ENCODE measurements at places on chromosomes 12 and 14.

- no peak for DNase-seq
These were observed 99.2 kb downstream of the HEATR5A start for GRCh38 chr14:31320922-31321766.

DNA sequence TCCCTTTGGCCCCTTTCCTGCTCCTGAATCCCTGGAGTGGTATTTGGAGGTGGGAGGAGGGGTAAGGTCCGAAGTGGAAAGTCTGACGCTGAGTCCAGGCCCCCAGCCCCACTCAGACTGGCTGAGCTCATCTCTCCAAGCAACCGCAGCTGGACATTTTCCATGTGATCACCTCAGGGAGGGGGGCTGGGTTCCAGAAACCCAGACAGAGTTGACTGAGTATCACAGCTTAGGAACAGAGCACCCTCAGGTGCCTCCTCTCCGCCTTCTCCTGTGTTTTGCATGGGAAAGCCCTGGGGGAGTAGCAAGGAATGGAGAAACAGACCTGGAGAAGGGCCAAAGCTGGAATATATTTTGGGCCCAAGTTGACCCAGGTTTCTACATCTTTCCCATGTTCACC, 8.0 kb upstream of the ITGA5 start:
- DNase-seq: peak; percentile 25

GRCh38 chr14:33931461-33931860, 19.4 kb downstream of the EGLN3 start:
- DNase-seq: no peak

DNA sequence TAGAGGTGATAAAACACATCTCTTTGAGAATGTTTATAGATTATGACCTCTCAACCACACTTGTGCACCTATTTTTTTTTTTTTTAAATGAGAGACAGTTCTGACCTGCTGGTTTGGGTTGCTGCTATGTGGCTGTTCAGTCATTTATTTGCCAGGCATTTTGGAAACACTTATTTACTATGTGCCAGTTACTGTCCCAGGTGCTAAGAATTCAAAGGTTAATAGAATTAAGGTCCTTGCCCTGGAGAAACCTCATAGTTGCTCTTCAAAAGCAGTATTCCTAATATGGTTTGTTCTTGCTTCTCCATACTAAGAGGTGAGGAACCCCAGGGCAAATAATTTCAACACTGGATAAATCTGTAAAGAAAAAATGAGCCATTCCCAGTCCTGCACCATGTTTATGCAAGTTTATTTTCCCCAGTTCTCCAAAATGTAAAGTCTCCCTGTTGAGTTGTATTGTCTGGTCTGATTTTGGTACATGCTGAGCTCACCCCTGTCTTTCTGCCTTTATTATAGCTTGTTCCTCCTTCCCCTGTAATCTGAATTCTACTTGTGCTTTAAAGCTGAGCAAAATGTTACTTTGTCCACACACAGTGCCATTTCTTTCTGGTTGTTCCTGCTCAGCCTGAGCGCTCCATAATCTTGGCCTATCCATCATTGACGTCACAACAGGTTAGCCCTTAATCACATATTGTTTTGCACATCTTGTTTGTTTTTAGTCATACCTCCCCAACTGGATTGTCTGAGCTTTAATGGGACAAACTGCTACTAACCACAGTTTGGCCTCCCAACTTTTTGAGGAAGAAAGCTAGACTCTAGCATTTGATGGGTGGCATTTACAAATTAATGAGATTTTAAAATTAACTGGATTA, 56.7 kb downstream of the SRGAP1 start:
- no peak for DNase-seq
